ENCODE measurements at places on chromosomes 5 and 9.
A peak's percentile ranks its signal among the peaks of the same experiment; 100 is the strongest.

- DNase-seq, result no peak
Measured at GRCh38 chr5:126195410-126196100, 227.7 kb upstream of the GRAMD2B start.

- no peak for DNase-seq
Measured at GRCh38 chr5:38921174-38921573, 75.4 kb downstream of the OSMR start.

GRCh38 chr9:792331-793260 lies 48.9 kb upstream of the DMRT1 start:
- no peak for DNase-seq

DNA sequence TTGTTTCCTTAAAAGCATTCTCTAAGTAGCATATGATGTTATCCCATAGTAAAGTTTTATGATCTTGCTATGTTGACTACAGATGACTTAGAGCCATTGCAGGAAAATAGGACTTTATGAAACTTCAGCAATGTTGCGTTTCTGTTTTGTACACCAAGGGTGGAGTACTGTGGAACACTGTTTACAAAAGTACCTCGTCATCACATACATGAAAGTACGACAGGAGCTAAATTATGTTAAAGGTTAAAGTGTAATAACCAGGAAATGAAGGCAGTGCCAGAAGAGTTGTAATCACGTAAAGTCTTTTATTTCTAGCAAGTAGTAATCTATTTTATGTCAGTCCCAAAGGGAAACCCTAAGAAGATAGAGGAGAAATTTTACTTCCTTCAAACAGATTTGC lies 50.9 kb downstream of the C9orf85 start:
- no peak for DNase-seq

DNA sequence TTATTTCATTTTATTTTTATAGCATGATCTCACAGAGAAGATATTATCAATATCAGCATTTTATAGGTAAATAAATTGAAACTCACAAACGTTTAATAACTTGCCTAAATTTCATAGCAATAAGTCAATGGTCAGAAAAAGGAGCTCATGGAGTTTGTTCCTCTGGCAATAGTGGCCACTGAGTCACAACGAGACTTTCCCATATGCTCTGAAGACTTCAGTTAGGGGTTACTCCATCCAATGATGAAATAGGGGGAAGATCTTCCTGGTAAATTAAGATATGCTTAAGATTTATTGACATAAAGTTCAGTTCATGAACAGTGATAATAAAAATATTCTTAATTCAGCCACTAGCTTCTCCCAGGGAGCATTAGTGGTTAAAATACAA lies 43.5 kb upstream of the HTR4 start:
- no peak for DNase-seq

DNA sequence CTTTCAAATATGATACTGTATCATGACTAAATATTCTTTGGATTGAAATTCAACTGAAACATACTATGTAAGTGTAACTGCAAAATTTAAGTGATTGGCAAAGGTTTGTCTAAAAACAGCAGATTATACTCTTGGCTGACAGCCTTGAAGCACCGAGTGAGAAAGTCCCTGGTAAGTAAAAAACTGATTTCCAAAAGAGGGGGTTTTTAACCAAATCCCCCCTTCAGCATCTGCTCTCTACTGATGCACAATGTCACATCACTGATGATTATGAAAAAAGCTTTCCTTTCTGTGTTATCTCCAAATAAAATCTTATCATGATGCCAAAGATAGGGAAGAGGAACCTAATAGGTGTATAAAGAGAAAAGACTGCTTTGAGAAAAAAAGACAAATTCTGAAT lies 141.0 kb downstream of the MEF2C start:
- DNase-seq, result no peak

DNA sequence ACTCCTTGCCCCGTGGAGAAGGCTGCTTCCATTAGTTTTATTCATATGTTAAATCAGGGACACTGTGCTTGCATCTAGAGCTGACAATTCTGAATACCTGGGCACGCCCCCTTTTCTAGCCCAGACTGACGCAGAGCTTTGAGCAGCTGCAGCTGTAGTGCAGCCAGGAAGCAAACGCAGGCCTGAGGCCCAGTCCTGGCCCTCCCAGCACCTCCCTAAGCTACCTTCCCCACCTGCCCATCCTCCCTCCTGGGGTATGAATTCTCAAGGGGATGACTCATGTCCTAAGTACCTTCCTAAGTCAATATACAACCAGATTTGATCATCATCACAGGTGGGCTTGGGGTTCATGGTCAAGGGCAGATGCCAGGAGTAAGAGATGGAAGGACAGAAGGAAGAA lies 3.5 kb downstream of the PHF19 start:
- no peak for DNase-seq

GRCh38 chr9:29144476-29144875 lies 1571.2 kb upstream of the C9orf72 start:
- DNase-seq, result no peak

GRCh38 chr9:32045513-32045912 lies 338.9 kb upstream of the ACO1 start:
- DNase-seq, result no peak

GRCh38 chr5:157469687-157470086 lies 9.7 kb downstream of the NIPAL4 start:
- DNase-seq, result no peak

- DNase-seq, result no peak
Measured at GRCh38 chr5:139686706-139687441, 38.7 kb downstream of the CXXC5 start.

DNA sequence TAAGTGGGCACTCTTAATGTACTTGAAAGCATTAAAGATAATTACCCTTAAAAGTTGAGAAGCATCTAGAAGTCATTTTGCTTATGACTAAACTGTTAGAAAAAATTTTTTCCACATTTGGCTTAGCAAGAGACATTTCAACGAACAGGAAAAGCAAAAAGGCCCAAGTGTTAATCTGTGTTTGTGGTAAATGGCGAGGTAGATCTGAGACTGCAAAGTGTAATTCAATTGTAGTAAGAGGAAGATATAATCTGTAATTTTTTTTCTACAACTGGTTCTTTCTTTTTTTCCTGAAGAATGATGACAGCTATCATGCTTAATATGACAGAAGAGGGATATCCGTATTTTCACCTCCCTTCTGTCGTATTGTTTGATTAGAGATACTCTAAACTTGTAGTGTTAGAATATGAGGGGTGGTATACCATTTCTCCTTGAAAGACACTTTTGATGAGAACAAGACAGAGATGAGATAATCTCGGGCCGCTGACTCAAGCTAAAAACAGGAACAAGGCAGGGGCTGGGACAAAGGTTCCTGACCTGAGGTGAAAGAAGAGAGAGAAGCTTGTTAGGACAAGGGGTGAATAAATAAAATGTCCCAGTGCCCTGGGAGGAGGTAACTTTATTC lies 459.3 kb upstream of the ZNF608 start:
- no peak for DNase-seq

DNA sequence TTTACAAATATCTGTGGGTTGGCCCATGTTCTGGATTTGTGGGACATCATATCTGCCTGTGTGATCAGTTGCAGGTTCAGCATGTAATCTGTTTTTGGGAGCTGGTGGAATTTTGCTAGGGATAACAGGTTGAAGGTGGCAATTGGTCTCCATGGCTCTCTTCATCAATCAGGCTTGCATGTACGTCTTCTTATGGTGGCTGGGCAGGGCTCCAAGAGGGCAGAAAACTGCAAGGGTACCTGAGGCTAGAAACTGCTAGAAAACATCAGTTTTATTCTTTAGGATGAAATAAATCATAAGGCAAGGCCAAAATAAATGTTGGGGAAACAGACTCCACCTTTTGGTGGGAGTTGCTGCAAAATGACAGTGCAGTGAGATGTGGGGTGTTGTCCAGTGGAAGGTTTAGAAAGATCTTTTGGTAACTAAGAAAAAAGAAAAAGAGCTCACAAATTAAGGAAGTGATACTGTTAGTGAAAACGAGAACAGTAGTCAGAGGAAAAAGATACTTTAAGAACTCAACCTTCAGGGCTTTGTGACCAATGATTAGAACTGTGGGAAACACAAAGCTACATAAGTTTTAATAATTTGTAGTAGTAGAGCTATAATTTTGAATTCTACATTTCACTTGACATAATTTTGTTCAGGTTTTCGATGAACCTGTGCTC lies 300.7 kb upstream of the IZUMO3 start:
- no peak for DNase-seq

- no peak for DNase-seq
Measured at GRCh38 chr5:150327139-150327538, 24.4 kb upstream of the ARSI start.

DNA sequence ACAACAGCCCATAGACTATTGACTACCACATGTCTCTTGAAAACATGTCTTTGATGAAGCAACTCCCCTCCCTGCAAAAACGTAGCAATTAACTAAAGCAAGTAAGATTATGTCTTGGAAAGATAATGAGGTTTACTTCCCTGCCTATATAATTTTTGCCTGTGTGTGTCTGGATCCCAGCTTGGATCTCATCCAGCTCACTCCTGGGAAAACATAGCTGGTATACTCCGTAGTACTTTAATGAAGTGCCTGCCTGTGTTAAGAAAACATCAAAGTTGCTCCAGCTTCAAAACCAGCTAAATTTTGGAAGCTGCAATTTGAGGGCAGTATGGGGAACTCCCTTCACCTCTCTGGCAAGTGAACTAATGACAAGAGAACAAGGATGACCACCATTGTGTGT lies 182.6 kb upstream of the C9orf72 start:
- peak; percentile 28 for DNase-seq

DNA sequence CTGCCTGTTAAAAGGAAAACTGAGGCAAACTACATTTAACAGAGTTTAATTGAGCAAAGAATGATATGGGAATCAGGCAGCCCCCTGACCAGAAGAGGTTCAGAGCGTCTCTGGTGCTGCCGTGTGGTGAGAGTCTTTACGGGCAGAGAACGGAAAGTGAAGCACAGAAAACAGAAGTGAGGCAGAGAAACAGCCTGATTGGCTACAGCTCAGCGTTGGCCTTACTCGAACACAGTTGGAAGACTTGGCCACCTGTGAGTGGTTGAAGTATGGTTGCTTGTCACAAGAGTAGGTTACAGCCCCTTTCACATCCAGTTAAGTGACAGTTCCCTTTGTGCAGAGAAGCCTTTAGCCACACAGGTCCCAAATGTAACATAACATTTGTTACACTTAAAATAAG lies 16.9 kb upstream of the FBP1 start:
- DNase-seq, result peak; percentile 36

DNA sequence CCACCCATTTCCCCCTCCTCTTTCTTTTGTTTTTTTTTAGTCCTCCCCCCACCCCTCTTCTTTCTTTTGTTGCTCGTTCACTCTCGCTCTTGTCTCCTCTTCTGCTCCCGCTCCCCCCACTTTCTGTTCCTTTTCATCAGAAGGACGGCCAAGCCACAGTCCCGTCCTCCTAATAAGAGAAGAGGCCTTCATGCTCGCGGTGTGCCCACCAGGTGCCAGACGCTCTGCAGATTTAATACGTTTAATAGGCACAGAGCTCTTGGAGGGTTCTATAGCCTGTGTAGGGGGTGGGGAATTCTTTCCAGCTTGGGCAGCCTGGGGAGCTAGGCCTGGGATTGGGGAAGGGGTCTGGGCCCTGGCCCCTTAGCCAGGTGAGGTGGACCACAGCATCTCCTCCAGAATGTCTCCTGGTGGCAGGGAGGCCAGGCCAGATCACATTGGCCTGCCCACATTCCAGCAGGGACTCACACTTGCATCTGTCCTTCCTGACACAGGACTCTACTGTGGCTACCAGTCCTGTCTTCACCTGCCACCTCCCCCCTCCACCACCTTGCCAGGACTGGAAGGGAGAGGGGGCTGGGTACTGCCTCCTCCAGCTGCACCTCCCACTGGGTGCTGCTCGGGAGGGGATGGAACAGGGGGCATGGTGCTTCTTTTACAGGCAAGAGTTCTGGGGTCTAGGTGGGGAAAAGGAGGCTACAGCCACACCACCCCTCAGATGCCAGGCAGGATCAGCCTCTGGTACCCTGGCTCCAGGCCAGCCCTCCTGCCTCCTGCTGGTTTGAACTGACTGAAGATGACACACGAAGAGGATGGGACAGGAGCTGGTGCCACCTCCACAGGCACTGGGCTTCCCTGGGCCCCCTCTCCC lies 6.1 kb upstream of the BARX1 start:
- DNase-seq, result no peak

DNA sequence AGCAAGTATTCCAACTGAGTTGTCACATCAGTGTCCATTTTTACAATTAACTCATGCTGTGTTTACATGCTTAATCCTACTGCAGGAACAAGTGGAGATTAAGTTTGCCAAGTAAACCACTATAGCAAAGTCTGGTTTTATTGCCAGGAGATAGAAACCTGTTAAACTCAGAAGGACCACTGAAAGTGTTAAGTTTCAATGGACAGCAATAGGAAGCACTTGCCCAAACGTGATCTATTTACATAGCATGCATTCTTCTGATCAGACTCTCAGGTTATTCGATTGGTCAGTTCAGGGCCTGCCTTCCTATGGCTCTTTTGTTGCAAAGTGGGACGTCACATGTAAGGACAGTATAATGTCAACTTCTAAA lies 28.0 kb upstream of the IFNK start:
- no peak for DNase-seq

DNA sequence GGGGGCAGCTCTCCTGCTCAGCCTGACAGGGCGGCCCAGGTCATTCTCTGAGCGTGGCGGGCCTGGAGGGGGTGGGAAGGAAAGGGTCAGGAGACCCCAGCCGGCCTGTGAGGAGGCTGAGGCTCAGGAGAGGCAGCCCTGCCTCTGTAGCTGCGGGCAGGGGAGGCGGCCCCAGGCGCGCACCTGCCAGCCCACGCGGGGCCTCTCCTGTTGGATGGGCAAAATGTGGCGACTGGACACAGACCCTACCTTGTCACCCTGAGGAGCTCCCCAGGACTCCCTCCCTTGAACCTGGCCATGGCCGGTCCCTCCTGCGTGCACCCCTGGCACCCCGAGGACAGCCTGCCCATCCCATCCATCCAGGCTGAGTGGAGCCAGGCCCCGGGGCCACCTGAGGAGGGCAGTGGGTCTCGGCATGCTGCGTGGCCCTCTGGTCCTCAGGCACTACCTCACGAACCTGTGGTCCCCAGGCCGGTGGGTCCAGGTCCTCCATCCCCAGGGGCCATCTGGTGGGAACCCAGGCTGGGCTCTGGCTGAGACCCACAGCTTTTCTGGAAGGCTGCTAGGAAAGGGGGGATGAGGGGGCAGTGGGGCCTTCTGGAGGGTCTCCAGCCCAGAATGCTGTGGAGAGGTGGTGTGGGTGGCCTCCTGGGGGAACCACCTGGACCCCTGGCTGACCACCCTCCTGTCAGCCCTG lies 15.1 kb upstream of the NRARP start:
- no peak for DNase-seq

DNA sequence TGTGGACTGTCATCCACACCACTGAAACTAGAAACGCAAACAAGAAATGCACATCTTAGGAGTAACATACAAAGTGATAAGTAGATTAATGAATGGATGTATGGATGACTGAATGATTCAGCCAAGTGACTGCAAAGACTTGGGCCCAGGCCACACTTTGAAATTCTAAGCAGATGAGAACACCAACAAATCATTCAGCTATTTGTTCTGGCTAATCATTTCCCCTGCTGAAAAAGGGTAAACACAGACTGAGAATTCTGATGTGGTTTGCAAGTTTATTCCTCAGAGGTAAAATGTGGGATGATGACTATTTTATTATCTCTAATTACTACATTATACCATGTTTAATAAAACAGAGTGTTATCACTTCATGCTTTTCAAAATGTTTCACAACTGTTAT lies 163.2 kb upstream of the ADAMTS16 start:
- DNase-seq, result no peak
